Activated T-helper 1 cell treated with anti-CD3 and anti-CD28 coated beads, Interleukin-12 subunit alpha, Interleukin-12 subunit beta, Interleukin-2, Interleukin-4 antibody, amounts not matched to agents 30 ng/mL and 10 ng/mL and 1 ng/mL, durations not matched to agents 14 hours and 24 hours and 36 hours (primary cell): ENCODE measurements at places on chromosomes 1 and 21. TPM values are rescaled to one million over a fixed set of nuclear protein-coding genes. Genes with fewer than 3 reads are reported as not detected.

DNA sequence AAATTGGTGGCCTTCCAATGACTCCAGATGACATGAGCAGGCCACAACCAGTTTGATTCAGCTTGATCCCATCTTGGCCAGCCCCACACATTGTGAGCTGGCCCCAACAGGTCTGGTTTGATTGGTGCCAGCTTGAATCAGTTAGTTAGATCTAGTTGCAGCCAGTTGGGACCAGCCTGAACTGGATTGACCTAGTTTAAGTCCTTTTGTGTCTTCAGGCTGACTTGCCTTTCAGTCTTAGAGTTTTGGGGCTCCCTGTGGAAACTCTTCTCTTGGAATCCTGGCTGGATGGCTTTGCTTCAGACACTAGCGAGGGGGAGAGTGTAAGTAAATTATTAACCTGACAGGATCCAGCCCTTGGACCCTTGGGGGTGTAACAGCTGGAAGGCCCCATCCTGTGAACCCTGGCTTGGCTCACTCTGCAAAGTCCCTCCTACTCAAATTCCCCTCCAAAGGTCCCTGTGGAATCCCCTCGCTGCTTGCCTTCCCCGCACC, 36.2 kb upstream of the POU3F1 start:
- DNase-seq: no peak

DNA sequence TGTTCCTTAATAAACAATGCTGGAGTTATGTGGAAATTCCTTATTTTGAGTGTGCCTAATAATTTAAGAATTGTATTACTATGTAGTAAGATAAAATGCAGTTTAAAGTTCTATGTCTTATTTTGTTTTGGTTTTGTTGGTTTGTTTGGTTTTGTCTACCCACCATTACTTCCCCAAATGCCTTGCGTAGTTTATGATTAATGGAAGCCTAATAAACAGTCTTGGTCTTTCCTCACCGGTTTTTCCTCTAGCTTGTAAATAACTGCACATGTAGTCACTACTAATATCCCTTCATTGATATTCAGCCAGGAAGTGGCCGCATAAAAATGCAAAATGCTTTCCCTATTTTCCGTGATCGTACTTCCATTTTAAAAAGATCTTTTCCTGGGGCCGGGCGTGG, 2.9 kb downstream of the SDCCAG8 start:
- DNase-seq: no peak

- no peak for DNase-seq
These were observed 29.1 kb upstream of the CADM3 start for GRCh38 chr1:159142391-159142663.

- DNase-seq: no peak
These were observed 89.6 kb downstream of the CCDC185 start for GRCh38 chr1:223482766-223483165.

DNA sequence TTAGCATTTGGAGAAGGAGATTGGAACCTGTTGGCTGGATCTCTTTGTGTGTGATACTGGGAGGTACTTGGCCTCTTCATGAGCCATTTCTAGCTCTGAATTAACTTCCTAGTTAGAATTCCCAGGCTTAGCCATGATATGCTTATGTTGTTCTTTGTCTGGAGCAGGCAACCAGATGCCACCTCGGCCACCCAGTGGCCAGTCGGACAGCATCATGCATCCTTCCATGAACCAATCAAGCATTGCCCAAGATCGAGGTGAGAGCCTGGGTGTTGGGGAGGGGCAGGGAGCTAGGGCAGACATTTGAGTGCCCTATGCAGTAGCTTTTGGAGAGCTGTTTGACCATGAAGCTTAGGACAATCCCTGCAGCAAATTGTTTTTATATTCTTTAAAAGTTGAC, 26.5 kb upstream of the PIGV start:
- DNase-seq: no peak

- DNase-seq: no peak
These were observed 128.8 kb upstream of the COA6 start for GRCh38 chr1:234244482-234244881.

DNA sequence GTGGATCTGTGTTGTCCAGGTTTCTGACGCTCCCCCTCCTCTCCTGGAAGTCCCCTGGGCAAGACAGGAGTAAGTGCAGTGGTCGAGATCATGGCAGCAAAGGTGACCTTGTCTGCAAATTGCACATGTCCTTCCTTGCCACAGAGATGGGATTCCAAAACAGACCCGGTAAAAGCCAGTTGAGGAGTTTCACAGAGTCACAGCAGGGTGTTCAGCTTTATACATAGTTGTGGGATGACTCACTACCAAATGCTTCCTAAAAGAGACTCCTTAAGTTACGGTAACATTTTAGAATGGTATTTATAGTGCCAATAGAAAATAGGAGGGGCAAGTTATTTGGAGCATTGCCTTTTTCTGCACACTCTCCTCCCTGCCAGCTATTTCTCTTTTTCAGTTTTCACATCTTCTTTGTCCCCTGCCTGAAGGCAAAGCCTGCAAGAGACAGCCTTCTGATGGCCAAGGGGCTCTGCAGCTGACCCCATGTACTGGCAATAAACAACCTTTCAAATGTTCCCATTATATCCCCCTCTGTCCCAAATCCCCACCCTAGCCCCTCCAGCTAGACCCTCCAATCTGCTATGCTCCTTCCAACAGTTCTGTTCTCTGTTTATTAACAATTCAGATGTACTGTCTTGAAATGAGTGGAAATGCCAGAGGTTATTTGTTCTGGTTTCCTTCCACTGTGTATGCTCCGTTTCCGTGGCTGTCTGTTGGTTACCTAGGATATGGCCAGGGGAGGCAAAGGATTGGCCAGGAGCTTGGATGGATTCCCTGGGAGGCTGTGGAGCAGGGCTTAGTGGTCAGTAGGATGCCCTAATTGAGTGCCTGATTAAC, 115.0 kb downstream of the TGFB2 start:
- DNase-seq: no peak

GRCh38 chr1:79711001-79711431, 704.5 kb upstream of the ADGRL4 start:
- DNase-seq: no peak

GRCh38 chr1:205239078-205239477, 11.3 kb downstream of the TMCC2 start:
- DNase-seq: no peak

DNA sequence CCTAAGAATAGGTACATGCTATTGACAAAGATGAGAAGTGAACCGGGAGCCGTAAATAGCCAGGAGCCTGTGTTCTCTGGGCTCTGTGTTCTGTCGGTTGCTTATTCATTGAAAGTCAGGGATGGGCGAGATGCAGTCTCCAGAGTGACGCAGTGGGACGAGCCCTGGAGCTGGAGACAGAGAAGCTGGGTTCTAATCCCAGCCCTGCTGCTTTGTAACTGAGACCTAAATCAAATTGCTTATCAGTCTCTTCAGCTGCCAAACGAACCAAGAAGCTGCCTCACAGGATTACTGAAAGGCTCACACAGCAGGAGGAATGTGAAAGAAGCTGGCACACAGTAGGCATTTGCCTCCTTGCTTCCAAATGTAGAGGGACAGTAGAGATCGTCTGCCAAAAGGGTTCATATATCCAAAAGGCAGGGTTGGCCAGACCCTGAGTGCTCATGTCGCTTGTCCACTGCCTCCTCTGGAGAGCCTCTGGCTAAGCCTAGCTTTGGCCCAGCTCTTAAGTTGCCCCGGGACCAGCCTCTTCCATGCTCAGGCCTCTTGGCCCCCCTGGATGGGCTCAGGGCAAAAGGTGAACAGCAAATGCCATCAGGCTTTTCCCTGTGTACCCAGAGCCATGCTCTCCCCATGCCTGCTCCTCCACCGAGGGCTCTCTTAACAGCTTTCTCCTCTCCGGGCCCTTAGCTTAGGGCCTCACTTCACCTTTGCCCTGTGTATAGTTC, 134.2 kb upstream of the IPO9 start:
- DNase-seq: no peak

GRCh38 chr1:161736335-161736969, 13.1 kb upstream of the DUSP12 start:
- DNase-seq: no peak

- no peak for DNase-seq
These were observed 3.4 kb downstream of the C1orf53 start for GRCh38 chr1:197905699-197906351.

DNA sequence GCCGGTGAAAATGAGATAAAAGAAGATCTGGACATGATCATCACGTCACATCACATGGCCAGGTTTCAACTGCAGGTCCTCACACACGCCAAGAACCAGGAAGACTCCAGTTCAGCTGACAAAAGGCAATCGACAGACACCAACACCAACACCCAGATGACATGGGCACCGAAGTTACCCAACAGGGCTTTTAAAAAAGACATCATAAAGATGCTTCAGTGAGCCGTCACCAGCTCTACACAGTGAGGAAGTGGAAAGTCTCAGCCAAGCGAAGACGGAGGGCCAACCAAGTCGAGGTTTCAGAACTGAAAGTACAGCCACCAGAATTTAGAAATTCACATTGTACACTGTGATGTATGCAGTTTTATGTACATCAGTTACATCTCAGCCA, 154.3 kb upstream of the COL6A1 start:
- DNase-seq: no peak

DNA sequence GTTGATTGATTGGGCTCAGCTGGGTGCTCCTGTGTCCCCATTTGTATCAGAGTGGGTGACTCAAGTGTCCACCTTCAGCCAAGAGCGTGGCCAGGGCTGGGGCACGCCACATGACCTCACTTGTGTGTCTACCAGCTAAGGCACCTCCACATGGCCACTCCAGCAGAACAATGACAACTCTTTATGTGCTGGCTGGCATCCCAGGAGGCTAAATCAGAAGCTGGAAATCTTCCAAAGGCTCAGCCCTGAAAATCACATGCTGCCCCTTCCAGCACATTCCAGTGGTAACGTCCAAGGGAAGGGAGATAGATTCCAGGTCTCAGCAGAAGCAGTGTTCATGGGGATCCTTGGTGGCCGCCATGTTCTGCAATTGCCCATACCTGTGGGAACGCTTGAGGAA, 585.5 kb downstream of the AJAP1 start:
- no peak for DNase-seq

DNA sequence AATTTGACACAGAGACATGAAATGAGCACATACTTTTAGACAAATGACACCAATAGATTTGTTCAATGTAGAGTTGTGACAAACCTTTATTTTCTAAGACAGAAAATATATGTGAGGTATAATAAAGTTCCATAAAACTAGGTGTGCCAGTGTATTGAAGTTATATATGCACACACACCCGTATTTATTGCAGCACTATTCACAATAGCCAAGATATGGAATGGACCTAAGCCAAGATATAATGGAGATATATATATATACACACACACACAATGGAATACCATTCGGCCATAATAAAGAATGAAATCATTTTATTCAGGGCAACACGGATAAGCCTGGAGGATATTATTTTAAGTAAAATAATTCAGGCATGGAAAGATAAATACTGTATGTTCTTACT, 1013.5 kb downstream of the KCNT2 start:
- DNase-seq: no peak

GRCh38 chr1:155127105-155127966, at the start of gene EFNA1:
EFNA1 (plus strand) TSS chr1:155127876; CDS start chr1:155127978, 102 bp downstream.
- peak; percentile 34 for DNase-seq

DNA sequence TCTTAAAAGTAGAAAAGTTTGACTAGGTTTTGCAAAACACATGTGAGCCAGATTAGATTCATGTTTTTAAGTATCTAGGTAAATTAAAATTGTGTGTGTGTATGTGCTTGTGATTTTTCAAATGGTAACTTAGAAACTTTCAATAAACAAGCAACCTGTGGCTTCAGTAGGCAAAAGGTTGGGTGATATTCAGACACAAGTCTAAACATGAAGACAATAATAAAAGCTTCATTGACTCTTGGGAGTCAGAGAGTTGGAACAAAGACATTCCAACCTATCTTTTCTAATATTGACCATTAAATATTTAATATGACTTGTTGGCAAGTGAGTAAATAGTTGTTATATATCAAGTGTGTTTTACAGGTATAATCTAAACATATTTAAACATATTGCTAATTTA, 1049.6 kb upstream of the ADGRL4 start:
- DNase-seq: no peak

DNA sequence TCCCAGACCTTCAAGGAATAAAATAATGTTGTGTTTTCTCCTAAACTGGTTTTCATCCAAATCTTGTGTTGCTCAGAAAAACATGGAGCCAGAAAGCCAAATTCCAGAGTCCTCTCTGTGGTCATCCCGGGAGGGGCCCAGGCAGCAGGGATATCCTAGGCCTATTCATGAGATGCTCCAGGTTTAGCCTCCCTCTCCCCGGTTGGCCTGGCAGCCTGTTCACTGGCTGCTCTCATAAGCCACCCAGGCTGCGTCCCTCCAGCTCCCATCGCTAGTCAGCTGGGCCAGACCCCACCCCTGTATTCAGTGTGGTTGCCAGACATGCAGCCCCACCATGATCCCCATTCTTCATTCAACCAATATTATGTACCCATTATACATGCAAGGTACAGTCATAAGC, 113.4 kb upstream of the F3 start:
- DNase-seq: no peak

DNA sequence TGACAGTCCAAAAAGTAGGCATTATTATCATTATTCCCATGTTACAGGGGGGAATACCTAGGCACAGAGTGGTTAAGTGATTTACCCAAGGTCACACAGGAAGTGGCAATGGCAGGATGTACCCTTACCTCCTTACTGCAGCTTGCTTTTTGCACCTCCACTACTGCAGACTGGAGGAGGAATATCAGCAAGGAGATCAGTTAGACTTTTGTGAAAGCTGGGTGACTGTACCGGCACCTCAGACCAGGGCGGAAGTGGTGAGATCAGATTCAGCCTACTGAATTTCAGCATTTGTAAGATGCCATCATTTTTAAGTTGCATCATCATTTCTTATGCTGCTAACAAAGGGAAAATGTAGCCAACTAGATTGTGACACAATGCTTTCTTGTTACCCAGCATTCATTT, 4.5 kb downstream of the ADARB1 start:
- peak; percentile 80 for DNase-seq

GRCh38 chr1:85201340-85202091, 700 bp upstream of the SYDE2 start:
- DNase-seq: peak; percentile 34

DNA sequence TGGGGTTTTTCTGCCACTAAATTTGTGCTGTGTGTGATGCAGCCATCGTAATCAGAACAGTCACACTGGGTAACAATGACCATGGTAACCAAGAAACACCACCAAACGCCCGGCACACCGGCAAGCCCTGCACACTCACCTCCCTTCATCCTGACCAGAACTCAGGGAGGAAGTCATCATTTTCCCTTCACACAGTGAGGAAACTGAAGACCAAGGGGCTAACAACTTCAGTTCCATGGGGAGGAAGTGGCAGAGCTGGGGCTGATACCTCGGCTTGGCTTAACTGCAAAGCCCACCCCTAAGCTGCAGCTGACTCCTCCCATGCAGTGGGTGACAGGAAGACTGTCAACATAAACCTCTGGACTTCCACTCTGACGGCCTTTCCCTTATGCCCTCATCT, 69.3 kb upstream of the BCAR3 start:
- DNase-seq: no peak

- no peak for DNase-seq
These were observed 1271.0 kb downstream of the BRINP3 start for GRCh38 chr1:189206617-189207016.

- DNase-seq: no peak
These were observed 66.2 kb downstream of the RGL1 start for GRCh38 chr1:183871142-183871541.

WNT2B gene
- total RNA-seq: 0.05 and 0.10 TPM in 2 replicates

ANKRD34A gene
- 4.8 and 5.1 TPM in 2 replicates for total RNA-seq

STPG1 gene
- total RNA-seq: 4.1 and 5.1 TPM in 2 replicates

MAN1C1 gene
- 0.83 and 0.98 TPM in 2 replicates for total RNA-seq

SEMA6C gene
- 3.6 and 4.3 TPM in 2 replicates for total RNA-seq

MAP1LC3C gene
- not detected in 2 replicates for total RNA-seq

BNIPL gene
- total RNA-seq: 0.70 and 0.73 TPM in 2 replicates

LSS gene
- total RNA-seq: 15.8 and 17.0 TPM in 2 replicates

NCMAP gene
- not detected in 2 replicates for total RNA-seq

CD5L gene
- not detected in 2 replicates for total RNA-seq

LENEP gene
- 1.5 and 1.8 TPM in 2 replicates for total RNA-seq

ZBTB37 gene
- total RNA-seq: 9.2 and 9.4 TPM in 2 replicates

AKNAD1 gene
- not detected in 2 replicates for total RNA-seq

DIRAS3 gene
- total RNA-seq: 0.12 TPM in 1 of 2 replicates, not detected in the other
